ENCODE measurements at places on chromosomes 1 and 21.

GRCh38 chr1:75014250-75014649, 119.9 kb upstream of the LHX8 start:
- ATAC-seq, result no peak

- no peak for ATAC-seq
These were observed 23.4 kb upstream of the KIAA1614 start for GRCh38 chr1:180889325-180889724.

- ATAC-seq, result peak; percentile 9
These were observed 76.3 kb downstream of the MORN1 start for GRCh38 chr1:2314803-2315673.

- ATAC-seq, result peak; percentile 19
These were observed 953 bp downstream of the PTPRU start for GRCh38 chr1:29237129-29237821.

All from esophagus mucosa (tissue), 1 donor.